ENCODE measurements at places on chromosomes 13 and 19.

DNA sequence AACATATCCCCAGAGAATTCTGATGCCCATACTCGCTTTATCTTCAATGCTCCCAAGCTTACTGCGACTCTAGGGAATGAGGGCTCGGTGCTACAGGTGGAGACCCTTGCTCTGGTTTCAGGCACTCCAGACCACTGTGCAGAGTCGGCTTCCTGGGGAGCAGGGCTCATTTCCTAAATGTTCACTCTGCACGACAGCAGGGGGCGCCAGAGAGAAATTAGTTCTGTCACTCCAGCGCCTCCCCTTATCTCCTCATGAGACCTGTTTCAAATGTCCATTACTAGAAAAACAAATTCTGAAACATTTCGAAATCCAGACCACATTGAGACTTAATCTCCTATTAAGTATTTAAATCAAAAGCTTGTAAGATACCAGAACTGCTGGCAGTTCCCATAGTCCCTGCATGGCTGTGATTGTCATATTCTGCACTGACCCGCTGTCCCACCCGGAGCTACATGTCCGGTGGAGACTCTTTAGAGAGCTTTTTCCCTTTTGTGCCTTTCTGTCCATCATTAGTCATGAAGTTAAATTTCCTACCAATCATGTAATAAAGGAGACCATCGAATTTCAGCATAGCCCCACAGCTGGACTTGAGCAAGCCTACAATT, 22.4 kb downstream of the EPSTI1 start:
- peak; percentile 45 for DNase-seq

DNA sequence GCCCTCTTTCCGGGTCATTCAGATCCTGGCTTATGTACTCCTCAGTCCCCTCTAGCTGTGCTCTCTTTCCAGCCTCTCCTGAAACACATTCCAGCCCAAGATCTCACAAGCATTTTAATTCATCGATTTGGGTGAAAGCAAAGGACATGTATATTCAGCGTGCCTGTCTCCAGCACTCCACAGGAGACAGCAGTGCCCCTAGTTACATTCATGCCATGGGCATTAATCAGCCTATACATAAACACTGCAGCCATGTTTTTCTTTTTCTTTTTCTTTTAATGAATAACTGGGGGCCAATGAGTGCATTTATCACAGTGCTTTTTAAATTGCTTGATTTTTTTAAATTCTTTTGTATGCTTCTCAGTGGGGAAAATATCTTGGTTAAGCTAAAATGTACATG, 199.1 kb downstream of the DCT start:
- no peak for DNase-seq

DNA sequence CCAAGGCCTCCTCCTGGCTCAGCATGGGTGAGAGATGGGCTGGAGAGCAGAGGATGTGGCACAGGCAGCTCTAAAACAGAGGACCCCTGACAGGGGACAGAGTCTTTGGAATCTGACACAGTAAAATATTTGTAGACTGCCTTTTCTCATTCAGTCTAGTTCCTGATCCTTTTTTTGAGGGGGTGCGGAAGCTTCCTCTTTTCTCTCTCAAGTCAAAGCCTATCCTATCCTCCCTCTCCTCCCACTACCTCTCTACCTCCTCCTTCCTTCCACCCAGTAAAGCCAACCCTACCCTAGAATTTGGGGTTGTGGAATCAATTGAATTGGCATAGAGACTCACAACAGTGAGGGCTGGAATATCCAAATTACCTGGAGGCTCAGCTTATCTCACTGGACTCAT, 82.0 kb downstream of the TEX26 start:
- no peak for DNase-seq

DNA sequence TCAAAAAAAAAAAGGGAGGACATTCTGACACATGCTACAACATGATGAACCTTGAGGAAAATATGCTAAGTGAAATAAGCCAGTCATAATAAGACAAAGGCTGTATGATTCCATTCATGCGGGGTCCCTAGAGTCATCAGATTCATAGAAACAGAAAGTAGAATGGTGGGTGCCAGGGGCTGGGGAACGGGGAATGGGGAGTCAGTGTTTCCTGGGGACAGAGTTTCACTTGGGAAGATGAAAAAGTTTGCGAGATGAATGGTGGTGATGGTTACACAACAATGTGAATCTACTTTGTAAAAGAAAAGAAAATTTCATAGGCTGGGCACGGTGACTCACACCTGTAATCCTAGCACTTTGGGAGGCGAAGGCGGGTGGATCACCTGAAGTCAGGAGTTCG, 6.1 kb upstream of the CLEC4G start:
- no peak for DNase-seq

DNA sequence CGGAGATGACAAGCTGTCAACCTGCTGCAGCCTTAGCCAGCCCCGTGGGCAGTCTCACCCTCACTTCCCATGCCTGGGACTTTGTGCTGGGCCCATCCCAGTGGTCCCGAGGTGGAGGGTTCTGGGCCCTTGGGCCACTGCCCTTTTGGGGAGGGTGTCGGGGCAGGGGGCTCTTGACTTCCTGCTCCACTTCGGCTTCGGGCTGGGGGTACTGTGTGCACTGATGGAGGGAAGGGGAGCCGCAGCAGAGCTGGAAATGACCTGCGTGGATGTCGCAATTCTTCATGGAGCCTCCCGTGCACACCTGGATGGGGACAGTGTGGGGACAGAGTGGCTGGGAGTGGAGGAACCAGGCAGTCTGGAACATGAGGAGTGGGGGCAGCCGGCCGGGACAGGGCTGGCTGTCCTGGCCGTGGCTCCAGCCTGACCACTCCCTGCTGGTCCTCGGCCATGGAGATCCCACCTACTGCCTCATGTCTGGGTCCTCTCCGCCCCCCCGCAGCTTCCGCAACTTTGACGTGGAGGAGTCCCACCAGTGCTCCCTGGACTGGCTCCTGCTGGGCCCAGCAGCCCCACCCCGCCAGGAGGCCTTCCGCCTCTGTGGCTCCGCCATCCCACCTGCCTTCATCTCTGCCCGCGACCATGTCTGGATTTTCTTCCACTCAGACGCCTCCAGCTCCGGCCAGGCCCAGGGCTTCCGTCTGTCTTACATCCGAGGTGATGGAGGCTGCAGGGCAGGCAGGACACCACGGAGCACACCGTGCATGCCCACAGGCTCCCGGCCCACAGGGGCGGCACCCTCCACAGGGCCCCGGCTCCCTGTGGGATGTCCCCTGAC, 10.2 kb downstream of the LRP3 start:
- no peak for DNase-seq

GRCh38 chr19:54297759-54298305, 15.1 kb downstream of the LILRA5 start:
- no peak for DNase-seq

- no peak for DNase-seq
Observed at GRCh38 chr13:46587807-46588418, 34.9 kb downstream of the LRCH1 start.

GRCh38 chr19:11125994-11126685, 29.4 kb downstream of the SPC24 start:
- peak; percentile 40 for DNase-seq

DNA sequence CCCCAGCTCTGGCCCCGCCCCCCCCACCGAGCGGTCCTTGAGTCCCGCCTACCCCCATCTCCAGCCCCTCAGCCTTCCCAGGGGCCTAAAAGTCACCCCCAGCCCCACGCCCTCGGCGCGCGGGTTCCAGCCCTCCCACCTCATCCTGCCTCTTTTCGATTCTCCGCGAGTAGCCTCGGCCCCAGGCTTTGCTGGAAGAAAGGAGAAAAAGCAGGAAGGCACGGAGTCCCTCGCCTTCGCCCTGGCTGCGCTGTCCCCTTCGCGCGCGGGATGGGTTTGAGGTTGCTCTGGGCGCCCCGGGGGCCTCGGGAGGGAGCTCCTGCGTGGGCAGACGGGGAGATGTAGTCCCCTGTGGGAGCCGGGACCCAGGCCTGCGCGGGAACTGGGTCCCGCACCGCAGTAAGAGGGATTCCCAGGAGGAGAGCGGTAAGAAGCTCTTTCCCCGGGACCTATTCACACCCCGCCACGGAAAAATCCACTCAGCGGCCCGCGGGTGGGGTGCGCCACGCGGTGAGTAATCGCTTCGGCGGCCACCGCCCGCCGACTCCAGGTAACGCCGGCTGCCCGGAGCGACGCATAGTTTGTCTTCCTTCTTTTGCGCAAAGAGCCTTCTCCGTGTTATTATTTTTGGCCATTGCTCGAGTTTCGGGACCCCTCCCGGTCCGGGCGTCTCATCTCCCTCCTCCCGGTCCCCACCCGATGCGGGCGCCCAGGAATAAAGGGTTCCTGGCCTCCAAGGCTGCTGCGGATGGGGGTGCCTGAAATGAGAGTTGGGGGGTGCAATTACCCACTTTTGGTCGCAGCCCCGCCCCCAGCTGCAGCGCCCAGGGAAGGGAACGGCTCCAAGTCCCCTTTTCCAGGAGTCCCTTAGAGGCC, 865 bp upstream of the CRLF1 start:
- no peak for DNase-seq

- DNase-seq = peak; percentile 41
Observed at GRCh38 chr19:50658441-50659317, 9.4 kb downstream of the C19orf81 start.

- no peak for DNase-seq
Observed at GRCh38 chr19:55544776-55545439, 435 bp downstream of the SBK3 start.

DNA sequence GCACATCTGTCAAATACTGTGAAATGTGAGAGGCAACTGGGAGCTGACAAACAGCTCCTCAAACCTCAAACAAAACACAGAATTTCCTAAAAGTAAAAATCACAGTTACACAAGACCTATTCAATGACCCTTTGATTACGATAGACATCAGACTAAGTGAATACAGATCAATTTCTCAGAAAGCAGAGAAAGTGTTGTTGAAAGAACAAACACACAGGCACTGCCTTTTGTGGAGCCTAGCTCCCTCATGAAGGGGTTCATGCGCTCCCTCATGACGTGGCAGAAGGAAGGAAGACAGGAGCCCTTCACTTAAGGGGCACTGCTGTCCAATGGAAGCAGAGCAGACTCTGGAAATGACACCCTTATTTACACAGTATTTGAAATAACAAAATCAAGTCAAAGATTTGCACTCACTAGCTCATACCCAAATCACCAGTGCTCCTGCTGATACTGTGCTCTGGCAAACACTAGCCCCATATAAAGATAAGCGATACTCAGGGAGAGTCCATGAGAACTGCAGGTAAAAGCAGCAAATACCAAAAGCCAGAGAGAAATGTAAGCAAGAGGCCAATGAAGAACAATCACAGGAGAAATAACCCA, 144.9 kb downstream of the KLF12 start:
- no peak for DNase-seq

- DNase-seq = no peak
Observed at GRCh38 chr13:106678646-106679418, 110.9 kb upstream of the ARGLU1 start.

DNA sequence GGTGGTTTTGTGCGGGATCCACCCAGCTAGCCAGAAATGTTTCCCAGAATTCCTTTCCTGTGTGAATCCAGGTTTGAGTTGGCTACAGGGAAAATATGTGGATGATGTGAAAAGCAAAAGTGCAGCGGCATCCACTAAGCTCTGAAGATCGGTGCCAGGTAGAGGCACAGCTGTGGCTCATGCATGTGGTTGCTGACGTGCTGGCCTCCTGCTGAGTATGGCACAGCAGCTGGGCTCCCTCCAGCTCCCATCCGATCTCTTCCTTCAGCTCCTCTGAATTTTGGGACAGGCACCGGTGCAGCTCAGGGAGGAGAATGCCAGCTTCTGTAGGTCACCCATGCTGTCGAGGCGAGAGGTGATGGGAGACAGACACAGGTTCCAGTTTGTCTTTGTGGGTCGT, 84.0 kb upstream of the GSX1 start:
- DNase-seq = no peak

DNA sequence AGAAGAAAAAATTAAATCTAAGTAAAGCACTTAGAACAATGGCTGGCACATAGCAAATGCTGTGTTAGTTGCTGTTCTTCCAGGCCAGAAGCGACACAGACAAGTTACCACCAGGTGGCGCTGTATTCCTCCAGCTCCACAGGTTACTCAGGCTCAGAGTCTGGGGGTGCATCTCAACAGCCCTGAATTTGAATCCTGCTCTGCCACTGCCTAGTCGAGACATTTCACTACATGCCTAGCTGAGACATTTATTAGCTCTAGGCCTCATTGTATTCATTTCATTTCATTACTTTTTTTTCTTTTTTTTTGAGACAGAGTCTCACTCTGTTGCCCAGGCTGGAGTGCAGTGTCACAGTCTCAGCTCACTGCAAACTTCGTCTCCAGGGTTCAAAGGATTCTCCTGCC, 16.4 kb upstream of the CYP2B6 start:
- DNase-seq = peak; percentile 39

GRCh38 chr13:43744261-43745031, 42.3 kb downstream of the ENOX1 start:
- DNase-seq = no peak

- no peak for DNase-seq
Observed at GRCh38 chr13:99352351-99353245, 45.4 kb upstream of the GPR183 start.

- no peak for DNase-seq
Observed at GRCh38 chr13:49569993-49570689, 15.2 kb downstream of the RCBTB1 start.

- no peak for DNase-seq
Observed at GRCh38 chr19:39692822-39693221, 11.5 kb upstream of the LGALS14 start.

GRCh38 chr13:47718556-47718955, 282.5 kb downstream of the SUCLA2 start:
- DNase-seq = no peak

DNA sequence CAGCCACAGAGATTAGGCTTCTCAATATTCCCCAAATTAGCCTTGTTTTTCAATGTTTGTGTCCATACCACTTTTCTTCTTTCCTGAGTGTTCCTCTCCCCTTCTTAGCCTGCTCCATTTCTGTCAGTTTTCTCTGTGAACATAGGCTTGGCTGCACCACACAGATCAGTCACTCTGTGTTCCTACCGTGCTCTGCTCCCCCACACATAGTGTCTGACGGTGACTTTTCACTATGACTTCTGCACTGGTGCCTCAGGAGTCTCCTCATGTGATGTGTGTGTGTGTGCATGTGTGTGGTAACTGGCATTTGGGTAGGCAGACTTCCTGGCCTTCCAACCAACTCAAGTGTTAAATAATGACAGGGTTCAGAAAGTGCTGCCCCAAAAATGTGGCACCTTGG, 47.9 kb upstream of the MYCBP2 start:
- DNase-seq = no peak

- no peak for DNase-seq
Observed at GRCh38 chr19:18514800-18515682, 6.8 kb downstream of the ELL start.

GRCh38 chr19:58058467-58058866, 615 bp upstream of the ZNF135 start:
- DNase-seq = no peak

- DNase-seq = no peak
Observed at GRCh38 chr13:109665781-109666249, 120.6 kb downstream of the IRS2 start.

Data from stimulated activated CD8-positive, alpha-beta memory T cell treated with anti-CD3 and anti-CD28 coated beads, Interleukin-12 subunit alpha, Interleukin-12 subunit beta, amount 100 ng/mL, for 4 hours (primary cell).